ENCODE measurements at places on chromosomes 16 and 17.

DNA sequence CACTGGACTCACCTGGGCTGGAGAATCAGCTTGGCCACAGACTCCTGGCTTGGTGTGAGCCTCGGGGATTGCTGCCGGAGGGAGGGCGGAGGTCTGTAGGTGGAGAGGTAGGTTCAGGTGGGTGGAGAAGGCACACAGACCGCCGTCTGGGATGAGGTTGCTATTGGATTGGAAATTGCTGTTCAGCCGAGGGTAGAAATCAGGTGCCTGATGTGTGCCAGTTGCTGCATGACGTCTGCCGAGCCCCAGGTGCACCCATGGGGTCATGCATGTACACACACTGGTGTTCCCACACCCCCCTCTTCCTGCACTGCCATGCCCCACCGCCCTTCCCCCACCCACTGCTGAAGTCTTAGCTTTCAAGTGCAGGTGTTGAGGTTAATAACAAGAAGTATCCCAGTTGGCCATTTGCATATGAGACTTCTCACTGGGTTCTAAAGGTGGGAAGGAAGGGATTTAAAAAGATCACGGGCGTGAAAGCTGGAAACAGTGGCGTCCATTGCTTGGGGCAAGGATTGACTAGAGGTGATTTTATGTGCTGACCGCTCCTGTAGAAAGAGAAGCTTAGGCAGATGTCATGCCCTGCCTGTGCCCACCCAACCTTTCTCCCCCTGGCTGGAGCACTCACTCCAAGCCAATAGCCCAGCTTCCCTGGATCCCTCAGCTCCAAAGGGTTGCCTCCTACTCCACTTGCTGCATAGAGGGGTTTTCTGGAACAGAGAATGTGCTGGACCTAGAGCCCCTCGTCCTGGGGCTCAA is 193.6 kb downstream of the CCDC182 start:
- DNase-seq, result no peak

DNA sequence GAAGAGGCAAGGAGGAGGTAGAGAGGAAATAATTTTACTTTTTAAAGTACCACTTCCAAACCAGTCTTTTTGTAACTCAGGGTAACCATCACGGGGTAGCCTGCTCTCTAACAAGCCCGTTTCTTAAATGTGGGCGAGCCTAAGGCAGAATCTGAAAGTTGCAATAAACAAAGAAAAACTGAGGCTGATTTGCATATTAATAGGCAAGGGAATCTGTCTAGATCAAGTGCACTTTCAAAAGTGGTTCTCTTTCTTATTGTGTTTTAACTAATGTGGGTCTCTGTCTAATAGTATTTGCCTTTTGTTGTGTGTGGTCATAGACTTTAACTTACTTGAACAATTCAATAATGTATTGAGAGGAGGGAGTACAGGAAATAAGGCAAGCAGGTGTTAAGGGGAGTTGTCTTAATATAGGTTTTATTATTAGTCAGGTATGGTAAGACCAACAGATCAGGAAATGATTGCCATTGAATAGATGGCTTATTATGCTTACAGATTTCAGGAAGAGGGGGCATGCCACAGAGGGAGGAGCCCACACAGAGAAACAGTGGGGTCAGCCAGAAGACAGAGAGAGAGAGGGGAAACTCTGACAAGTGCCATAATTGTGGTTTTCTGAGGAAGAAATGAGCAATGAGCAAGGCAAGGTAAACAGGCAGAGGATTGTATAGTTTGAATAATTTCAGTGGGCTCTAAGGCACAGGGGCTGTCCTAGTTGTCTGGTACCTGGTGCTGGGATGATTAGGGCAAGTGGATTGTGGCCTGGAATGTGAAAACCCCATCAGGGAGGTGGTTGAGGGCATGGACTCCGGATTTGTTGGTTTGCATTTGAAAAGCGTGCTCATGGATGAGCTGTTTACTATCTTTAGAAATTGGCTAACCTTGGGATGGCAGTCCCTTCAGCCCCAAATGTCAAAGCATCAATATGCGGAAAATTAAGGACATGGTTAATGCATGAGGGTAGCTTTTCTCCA is 237.2 kb downstream of the TOX3 start:
- no peak for DNase-seq

- no peak for DNase-seq
These were observed 44.8 kb downstream of the TRARG1 start for GRCh38 chr17:1324201-1324771.

GRCh38 chr17:67733449-67733848 is 15.7 kb downstream of the NOL11 start:
- DNase-seq, result no peak

DNA sequence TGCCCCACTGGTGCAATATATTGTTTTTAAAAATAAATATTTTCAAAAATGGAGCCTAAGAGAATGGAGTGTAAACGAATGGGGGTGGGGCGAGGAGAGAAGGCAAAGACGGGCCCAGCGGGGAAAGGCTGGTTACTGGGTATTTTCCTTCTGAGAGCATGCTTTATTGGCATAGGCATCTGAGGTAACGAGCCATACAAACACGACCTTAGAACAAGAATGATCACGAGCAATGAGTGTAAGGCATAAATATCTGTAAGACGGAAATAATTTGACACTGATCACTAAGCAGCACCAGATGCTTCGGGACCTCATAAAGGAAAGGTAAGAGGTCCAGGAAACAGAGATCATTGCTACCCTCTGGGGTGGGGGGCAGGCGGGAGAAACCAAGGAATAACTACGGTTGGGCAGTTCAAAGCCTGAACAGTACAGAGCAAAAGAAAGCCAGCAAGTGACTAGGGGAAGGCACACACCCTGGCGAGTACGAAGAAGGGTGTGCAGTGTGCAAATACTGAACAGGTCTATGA is 959 bp downstream of the SSH2 start:
- peak; percentile 58 for DNase-seq

DNA sequence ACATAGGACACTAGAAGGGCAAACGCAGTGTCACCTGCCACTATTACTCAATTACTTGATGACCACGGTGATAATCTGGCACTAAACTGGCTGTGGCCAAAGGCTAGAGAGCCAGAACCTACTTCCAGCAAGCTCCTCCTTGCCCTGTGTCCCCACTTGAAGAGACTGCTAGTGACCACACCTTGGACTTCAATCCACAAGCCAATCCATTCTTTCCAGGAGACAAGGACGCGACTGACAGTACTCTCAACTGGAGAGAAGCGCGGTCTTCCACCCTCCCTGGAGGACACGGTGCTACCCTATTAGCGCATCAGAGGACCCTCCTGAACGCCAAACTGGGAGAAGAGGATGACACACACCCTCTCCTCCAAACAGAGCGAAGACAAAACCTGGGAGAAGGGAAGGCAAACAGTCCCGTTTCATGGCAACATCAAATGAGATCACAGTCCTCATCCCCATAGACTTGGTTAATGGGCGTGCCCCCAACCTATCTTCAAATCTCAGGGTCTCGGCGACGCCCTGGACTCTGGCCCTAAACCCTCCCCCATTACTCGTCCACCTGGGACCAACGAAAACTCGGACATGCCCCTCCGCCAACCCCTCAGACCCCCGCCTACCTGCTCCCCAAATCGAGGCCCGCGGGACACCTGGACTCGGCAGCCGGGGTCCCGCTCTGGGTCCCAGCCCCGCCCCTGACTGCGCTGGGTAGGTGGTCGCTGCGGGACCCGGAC is 508 bp downstream of the FLCN start:
- peak; percentile 19 for DNase-seq

DNA sequence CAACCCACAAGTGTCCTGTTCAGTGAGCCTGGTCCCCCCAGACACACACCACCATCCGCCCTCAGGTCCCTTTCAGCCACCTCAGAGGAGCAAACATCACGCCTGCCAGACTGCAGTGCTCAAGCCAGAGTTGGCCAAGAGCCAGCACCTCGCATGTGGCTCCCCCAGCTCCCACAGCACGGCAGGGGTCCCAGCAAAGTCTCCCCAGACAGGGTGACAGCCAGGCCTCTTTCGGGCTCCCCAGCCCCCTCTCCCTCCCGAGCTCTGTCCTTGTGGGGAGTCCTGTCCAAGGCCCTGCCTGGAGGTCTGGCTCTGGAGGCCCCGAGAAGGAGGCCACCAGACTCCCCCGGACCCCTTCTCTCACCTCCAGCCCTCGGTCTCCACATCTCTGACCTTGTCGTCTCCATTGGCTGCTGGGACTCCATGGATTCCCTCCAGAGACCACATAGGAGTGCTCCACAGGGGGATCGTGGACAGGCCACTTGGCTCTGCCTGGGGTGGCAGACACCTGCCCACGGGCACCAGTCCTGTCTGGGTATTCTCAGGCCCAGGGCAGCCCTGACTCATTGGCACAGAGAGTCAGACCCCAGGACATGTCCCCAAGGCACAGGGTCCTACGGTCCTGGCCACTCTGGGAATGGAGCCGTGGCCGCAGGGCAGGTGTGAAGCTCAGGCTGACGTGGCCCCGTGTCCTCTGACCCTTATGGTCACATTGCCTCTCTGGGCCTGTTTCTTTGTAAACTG is 1.8 kb upstream of the MYADML2 start:
- no peak for DNase-seq
